ENCODE measurements at places on chromosomes 11 and 22.

- no peaks in the 10 kb centered on the region for H3K4me1 ChIP-seq
- H3K4me3 ChIP-seq = no peak overlapping the region
- DNase-seq = no peak
- H3K27me3 ChIP-seq = no peaks in the 10 kb centered on the region
- peaks cover 19% of the 10 kb centered on the region for H3K36me3 ChIP-seq
Observed at GRCh38 chr11:6482441-6482840, 1.1 kb downstream of the TIMM10B start.

DNA sequence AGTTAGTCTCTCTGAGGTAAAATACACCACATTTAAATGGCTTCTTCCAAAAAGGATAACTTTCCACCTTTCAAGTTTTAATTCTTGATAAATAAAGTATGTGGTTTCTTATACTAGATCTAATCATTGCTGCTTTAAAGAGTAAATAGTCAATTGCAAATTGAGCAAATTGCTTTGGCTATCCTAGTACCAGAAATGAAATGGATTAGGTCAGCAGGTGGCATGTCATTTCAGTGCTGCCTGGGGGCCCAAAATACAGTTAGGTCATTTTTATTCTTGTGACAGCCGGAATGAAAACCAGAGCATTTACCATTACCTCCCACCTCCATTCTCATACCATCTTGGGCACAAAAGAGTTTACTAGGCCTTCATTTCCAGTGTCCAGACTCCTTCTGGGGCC, 70.2 kb downstream of the PHF21A start:
- H3K36me3 ChIP-seq = no peaks in the 10 kb centered on the region
- peaks cover 5% of the 10 kb centered on the region for H3K4me1 ChIP-seq

DNA sequence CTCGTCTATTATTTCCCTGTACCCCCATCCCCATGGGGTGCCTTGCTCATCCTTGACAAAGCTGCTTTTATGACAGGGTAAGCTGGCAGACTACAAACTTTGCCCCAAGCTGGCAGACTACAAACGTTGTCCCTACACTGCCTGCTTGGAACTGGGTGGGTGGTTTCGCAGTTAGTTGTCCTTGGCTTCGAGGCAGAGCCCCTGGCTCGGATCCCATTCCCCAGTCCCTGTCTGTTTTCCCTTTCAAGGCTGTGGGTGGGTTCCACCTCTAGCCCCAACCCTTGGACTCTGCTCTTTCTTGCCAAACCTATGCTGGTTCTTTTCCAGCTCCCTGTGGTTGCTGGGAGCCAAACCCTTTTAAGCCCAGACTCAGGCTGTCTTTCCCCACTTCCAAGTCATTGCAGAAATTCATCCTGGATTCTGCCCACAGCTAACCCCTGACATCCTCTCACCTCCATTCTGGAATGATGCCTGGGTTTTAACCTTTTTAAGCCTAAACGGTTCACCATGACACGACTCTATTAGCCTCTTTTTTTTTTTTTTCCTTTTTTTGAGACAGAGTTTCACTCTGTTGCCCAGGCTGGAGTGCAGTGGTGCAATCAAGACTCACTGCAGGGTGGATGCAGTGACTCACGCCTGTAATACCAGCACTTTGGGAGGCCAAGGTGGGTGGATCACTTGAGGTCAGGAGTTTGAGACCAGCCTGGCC, 9.2 kb upstream of the RBM14 start:
- no peak overlapping the region for H3K4me3 ChIP-seq
- no peak overlapping the region for H3K27ac ChIP-seq
- H3K36me3 ChIP-seq = peaks cover 5% of the 10 kb centered on the region
- H3K4me1 ChIP-seq = no peaks in the 10 kb centered on the region
- DNase-seq = no peak

GRCh38 chr11:13949876-13950275, 12.6 kb upstream of the SPON1 start:
- no peak overlapping the region for H3K4me3 ChIP-seq
- H3K4me1 ChIP-seq = no peaks in the 10 kb centered on the region
- no peak for DNase-seq

GRCh38 chr11:128039140-128040021, 548.0 kb downstream of the ETS1 start:
- H3K4me1 ChIP-seq = no peaks in the 10 kb centered on the region
- H3K4me3 ChIP-seq = no peak overlapping the region
- DNase-seq = no peak
- no peaks in the 10 kb centered on the region for H3K36me3 ChIP-seq
- no peak overlapping the region for H3K27ac ChIP-seq

DNA sequence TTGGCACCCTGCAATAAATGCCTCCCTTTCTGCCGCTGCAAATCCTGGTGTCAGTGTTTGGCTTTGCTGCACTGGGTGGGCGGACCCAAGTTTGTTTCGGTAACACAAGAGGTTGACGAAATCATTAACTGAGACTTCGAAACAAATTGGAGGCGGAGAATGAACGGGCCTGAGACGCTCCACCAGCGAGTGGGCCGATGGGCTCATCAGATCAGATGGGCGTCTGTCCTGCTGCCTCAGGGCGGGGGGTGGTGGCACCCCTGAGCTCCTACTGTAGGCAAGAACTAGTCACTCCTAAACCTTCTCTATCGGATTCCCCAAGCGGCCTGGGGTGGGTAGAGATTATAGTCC, 918 bp upstream of the CAPN5 start:
- DNase-seq = no peak
- no peaks in the 10 kb centered on the region for H3K36me3 ChIP-seq
- no peak overlapping the region for H3K27ac ChIP-seq

GRCh38 chr11:72630104-72630852, 43.9 kb downstream of the PDE2A start:
- no peak for DNase-seq
- no peaks in the 10 kb centered on the region for H3K27me3 ChIP-seq
- no peak overlapping the region for H3K27ac ChIP-seq
- H3K4me3 ChIP-seq = no peak overlapping the region

DNA sequence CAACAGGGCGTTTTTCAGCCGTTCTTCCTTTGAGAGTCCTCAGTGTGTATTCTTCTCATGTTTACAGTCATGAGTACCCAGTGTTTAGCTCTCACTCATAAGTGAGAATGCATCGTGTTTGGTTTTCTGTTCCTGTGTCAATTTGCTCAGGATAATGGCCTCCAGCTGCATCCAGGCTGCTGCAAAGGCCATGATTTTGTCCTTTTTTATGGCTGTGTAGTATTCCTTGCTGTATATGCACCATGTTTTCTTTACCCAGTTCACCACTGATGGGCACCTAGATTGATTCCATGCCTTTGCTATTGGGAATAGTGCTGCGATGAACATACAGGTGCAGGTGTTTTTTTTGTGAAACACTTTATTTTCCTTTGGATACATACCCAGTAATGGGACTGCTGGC, 23.5 kb downstream of the B3GAT1 start:
- H3K36me3 ChIP-seq = peaks cover 4% of the 10 kb centered on the region
- 0 out of 2 replicates have a peak, but pooled peaks cover 2% of the 10 kb centered on the region for H3K4me1 ChIP-seq
- no peak for DNase-seq
- H3K27me3 ChIP-seq = no peaks in the 10 kb centered on the region

- H3K27me3 ChIP-seq = no peaks in the 10 kb centered on the region
- peaks cover 2% of the 10 kb centered on the region for H3K4me1 ChIP-seq
- H3K27ac ChIP-seq = no peak overlapping the region
- H3K36me3 ChIP-seq = no peaks in the 10 kb centered on the region
- DNase-seq = no peak
Observed at GRCh38 chr11:48066881-48067800, 86.8 kb downstream of the PTPRJ start.

GRCh38 chr11:70364178-70364577, 34.2 kb upstream of the CTTN start:
- no peak overlapping the region for H3K27ac ChIP-seq
- H3K36me3 ChIP-seq = peaks cover 19% of the 10 kb centered on the region
- no peaks in the 10 kb centered on the region for H3K27me3 ChIP-seq
- no peak overlapping the region for H3K4me3 ChIP-seq
- H3K4me1 ChIP-seq = no peaks in the 10 kb centered on the region
- no peak for DNase-seq

DNA sequence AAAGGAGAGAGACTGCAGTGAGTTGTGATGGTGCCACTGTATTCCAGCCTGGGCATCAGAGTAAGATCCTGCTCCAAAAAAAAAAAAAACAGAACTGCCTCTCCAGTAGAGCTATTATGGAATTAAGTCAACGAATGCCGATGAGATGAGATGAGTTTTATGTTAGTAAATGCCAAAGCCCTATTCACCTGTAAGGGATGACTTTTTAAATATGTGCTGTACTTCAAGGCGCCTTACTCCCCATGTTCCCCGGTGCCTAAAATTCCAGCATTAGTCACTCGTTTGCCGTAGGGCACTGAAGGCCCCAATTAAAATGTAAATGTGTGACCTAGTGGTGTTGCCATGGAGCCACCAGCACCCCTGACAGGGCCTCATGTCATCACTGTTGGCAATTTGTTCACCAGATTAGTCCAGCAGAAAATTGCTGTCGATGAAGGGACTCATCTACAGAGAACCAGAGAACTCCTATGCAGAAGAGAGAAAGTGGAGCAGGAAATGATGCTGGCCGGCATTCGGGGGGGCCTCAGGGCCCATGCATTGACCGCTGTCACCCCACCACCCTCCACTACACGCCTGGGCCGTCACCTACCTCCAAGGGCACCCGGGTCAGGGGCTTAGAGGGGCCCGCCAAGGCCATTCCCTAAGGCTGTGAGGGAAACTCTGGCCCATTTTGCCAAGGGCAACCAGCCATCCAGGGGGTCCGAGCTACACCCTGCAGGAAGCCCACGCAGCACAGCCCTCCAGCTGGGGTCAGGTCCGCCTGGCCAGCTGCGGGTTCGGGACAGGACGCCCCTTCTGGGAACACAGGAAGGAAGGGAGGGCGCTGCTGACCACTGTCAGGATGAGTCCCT, 17.8 kb downstream of the LIF start:
- H3K4me3 ChIP-seq = no peak overlapping the region
- DNase-seq = no peak
- H3K4me1 ChIP-seq = peaks cover 6% of the 10 kb centered on the region
- H3K27ac ChIP-seq = no peak overlapping the region
- H3K36me3 ChIP-seq = no peaks in the 10 kb centered on the region
- H3K27me3 ChIP-seq = no peaks in the 10 kb centered on the region

DNA sequence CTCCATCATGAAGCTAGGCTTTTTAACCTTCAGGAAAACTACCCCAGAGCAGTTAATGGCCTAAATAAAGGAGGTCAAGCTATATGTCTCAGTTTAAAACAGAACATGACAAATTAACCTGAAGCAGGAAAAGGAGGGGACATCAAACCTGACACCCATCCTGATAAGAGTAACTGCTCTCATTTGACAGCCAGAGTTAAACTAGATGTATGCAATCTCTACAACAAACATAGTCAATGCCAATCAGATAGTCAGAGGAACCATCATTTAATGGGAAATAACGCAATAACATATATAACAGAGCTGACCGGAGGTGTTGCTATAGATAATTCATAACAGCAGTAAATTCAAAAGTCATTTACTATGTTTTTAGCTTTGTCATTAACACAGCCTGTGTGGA, 3.1 kb downstream of the ZNF202 start:
- H3K4me1 ChIP-seq = no peaks in the 10 kb centered on the region
- H3K27me3 ChIP-seq = no peaks in the 10 kb centered on the region
- H3K4me3 ChIP-seq = no peak overlapping the region

DNA sequence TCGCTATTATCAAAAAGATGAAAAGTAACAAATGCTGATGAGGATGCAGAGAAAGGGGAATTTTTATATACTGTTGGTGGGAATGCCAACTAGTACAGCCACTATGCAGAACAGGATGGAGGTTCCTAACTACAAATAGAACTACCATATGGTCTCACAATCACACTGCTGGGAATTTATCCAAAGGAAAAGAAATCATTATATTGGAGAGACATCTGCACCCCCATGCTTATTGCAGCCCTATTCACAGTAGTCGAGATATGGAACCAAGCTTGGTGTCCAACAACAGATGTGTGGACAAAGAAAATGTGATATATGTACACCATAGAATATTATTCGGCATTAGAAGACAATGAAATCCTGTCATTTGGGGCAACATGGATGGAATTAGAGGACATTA, 19.6 kb upstream of the POU2AF2 start:
- no peaks in the 10 kb centered on the region for H3K27me3 ChIP-seq
- H3K4me1 ChIP-seq = no peaks in the 10 kb centered on the region
- H3K36me3 ChIP-seq = no peaks in the 10 kb centered on the region

DNA sequence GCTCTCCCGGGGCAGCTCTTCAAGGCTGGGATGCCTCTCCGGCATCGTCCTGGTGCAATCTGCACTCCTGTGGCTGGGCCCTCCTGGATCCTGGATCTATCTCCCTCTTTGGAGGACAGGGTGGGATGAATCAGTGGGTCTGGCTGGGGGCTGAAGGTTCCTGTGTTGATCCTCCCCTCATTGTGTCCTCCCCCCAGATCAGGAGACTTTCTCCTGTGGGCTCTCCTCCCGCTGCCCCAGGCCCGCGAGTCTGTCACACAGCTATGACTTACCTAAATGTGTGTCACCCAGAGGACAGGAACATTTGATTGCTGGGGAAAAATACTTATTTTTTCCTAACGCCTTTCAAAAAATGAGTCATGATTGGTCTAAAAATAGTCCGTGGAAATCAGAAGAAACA, 106.8 kb upstream of the NECTIN1 start:
- H3K4me1 ChIP-seq = peaks cover 4% of the 10 kb centered on the region
- H3K27me3 ChIP-seq = no peaks in the 10 kb centered on the region
- DNase-seq = no peak
- H3K36me3 ChIP-seq = no peaks in the 10 kb centered on the region

GRCh38 chr22:30580896-30581295, 6.4 kb upstream of the GAL3ST1 start:
- H3K4me1 ChIP-seq = no peaks in the 10 kb centered on the region
- H3K27me3 ChIP-seq = no peaks in the 10 kb centered on the region
- no peak for DNase-seq
- H3K27ac ChIP-seq = no peak overlapping the region

GRCh38 chr11:104073950-104074705, 37.7 kb downstream of the DDI1 start:
- no peak overlapping the region for H3K4me3 ChIP-seq
- H3K36me3 ChIP-seq = no peaks in the 10 kb centered on the region
- DNase-seq = no peak
- H3K27ac ChIP-seq = no peak overlapping the region

- no peaks in the 10 kb centered on the region for H3K4me1 ChIP-seq
- H3K36me3 ChIP-seq = no peaks in the 10 kb centered on the region
- DNase-seq = no peak
- no peaks in the 10 kb centered on the region for H3K27me3 ChIP-seq
- no peak overlapping the region for H3K27ac ChIP-seq
Observed at GRCh38 chr11:31558001-31558400, 48.4 kb downstream of the ELP4 start.

DNA sequence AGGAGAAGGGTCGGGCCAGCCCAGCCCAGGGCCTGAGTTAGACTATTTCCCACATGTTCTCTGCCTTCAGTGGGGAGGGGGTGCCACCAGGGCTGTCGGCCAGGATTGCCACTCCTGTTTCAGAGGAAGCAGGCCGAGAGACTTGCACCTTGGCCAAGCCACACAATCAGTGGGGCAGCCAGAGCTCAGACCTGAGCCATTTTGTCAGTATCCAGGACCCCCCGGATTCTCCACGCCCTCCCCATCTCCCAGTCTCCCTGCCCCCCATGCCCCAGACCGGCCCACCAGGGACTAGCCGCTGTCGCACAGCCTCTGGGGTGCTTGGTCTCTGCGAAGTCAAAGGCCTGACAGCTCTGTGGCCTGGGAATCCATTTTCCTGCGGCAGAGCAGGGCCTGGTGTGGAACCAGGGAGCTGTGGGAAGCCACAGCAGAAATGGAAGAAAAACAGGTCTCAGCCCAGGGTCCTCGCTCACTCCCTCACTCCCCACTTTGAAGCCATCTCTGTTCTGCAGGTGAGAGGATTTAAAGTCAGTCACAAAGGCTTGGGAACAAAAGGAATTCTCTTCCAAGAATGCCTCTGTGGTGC, 25.5 kb upstream of the MGAT3 start:
- no peak for DNase-seq
- H3K4me1 ChIP-seq = peaks cover 13% of the 10 kb centered on the region
- no peak overlapping the region for H3K27ac ChIP-seq
- H3K36me3 ChIP-seq = peaks cover 7% of the 10 kb centered on the region
- no peak overlapping the region for H3K4me3 ChIP-seq
